ENCODE measurements at places on chromosomes 13 and 19.

DNA sequence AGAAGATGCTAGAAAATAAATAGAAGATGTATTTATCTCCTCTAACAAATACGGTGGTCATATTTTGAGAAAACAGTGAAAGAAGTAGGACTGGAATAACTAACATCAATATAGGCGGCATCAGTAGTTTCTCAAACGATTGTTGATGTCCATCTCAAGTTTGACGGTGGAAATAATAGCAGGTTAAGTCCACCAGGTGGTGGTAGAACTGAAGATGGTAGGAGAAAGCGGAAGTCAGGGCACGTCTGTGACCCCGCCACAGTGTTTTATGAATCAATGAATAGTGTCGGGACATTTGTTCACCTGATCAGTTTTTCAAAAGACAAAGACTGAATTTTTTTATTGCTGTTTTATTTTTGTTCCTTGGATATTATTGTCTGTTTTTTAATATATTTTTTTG is 706.4 kb upstream of the SLC10A2 start:
- no peak for DNase-seq

DNA sequence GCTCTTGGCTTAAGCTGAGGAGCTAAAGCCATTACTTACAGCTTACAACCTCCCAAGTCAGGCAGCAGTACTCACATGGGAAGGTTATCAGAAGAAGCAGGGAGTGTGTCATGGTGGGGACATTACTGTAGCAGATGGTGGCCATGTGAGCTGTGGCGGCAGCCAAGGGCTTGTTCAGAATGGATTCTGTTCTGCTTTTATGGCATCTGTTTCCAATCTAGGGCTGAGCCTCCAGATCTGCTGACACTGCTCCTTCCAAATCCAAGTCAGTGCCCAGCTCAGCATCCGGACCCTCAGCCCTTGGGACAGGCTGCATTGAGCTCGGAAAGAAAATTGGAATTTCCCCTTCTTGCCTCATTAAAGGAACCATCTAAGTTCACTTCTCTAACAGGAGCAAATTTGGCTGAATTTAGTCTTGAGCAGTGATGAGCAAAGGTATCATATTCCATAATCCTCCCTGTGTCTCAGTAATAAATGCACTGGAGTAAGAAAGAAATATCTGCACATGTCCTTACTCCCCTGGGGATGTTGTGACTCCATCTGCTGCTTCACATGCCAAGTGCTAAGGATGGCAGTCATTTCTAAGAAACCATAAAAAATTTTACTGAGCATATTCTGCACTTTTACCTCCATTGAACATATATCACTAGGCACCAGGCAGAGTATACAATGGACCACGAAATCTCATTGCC is 73.9 kb downstream of the KCTD12 start:
- DNase-seq = no peak

DNA sequence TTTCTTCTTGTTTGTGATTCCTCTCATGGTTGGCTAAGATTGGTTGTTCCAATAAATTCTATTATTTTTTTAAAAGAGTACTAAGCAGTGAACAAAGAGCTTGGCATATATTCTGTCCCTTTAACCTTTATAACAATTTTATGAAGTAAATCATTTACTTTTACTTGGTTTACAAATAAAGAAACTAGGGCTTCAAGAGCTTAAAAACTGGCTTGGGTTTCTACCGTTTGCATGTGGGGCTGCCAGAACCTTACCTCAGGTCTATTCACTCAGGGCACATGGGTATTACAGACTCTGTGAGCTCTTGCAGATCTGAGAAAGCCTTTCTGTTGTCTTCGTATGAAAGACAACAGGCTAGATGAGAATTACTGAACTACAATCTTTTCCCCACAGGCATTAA is 13.3 kb downstream of the N4BP2L1 start:
- no peak for DNase-seq

DNA sequence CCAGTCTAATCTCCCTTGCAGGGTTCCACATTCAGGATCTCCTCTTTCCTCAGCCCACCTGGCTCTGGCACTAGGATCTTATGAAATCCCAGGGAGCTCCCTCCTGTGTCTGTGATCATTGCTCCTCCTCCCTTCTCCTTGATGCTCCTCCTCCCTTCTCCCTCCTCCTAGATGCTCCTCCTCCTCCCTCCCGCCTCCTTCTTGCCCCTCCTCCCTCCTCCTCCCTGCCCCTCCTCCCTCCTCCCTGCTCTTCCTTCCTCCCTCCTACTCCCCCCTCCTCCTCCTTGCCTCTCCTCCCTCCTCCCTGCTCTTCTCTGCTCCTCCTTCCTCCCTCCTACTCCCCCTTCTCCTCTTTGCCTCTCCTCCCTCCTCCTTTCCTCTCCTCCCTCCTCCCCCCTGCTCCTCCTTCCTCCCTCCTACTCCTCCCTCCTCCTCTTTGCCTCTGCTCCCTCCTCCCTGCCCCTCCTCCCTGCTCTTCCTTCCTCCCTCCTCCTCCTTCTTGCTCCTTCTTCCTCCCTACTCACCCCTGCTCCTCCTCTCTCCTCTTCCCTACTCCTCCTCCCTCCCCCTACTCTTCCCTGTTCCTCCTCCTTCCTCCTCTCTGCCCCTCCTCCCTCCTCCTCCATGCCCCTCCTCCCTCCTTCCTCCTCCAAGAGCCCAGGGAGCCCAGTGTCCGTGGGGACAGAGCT is 14.9 kb upstream of the ZBTB7A start:
- no peak for DNase-seq

DNA sequence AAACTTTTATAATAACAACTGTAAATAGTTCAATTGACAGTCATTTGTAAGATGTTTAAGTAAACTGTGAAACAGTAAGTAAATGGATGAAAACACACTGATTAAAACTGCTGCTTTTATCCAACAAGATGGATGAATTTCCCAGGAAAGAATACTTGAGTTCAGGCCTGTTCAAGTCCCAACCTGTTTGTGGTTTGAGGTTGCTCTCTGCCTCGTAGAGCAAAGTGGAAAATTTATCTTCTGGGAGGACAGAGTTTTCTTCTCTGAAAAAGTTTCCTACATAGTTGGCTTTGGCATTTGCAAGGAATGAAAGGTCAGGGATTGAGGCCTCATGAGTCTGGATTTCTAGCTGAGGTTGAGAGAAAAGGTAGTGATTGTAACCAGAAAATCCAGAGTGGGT is 15.2 kb upstream of the ZNF543 start:
- no peak for DNase-seq

Measured in NCI-H345 (cell line).